ENCODE measurements at places on chromosomes 16 and 17.

DNA sequence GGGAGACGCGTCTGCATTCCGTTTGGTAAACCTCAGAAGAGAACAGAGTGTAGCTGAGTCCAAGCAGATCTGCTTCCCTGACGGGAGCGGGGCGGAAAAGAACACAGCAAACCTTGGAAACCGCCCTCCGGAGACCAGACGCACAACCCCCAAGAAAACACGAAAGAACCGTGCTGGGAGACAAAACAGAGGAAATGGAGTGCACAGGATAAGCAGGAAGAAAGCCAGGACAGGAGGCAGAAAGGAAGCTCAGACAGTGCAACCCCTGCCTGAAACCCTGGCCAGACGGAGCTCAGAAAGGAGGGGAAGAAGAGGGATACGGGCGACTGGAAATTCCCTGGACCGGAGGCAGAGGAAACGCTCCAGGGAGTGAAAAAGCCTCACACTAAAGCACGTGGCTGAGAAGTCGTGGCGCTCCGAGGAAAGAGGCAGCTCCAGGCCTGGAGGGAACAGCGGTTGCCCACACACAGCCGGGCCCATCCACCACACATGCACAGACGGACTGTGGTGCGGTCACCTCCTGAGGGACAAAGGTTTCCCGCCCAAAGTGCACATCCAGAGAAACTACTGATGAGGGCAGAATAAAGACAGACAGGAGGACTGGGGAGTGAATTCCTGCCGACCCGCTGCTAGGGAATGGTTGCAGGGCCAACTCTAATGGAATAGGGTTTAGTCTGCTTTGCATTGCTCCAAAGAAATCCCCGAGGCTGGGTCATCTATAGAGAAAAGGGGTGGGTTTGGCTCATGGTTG lies 10.2 kb downstream of the DPEP1 start:
- no peak for DNase-seq

DNA sequence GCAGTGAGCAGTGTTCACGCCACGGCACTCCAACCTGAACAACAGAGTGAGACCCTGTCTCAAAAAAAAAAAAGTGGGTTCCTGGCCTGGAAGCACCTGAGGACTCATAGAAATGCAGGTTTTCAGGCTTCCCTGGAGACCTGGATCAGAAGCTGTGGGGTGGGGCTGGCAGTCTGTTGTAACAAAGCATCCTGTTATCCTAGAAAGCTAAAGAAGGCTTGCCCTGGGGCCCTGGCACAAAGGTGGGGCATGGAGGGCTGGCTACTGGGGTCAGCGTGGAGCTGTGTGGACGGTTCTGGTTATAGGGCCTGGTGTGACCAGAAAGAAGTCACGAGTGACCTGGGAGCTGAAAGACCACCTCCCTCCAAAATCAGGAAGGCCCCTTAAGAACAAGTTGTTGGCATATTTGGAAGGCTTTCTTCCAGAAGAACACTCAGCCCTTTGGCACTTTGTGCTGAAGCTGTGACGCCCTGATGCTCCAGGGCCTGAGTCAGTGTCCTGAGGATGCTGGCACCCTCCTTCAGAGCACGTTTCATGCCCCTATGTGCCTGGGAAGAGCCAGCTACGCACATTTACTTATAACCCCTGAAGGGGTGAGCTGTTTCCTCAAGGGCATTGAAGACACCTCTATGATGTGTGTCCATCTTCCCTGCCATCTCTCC lies 6.2 kb downstream of the CRISPLD2 start:
- DNase-seq: no peak

GRCh38 chr16:4831616-4832015 lies 15.5 kb downstream of the GLYR1 start:
- no peak for DNase-seq

DNA sequence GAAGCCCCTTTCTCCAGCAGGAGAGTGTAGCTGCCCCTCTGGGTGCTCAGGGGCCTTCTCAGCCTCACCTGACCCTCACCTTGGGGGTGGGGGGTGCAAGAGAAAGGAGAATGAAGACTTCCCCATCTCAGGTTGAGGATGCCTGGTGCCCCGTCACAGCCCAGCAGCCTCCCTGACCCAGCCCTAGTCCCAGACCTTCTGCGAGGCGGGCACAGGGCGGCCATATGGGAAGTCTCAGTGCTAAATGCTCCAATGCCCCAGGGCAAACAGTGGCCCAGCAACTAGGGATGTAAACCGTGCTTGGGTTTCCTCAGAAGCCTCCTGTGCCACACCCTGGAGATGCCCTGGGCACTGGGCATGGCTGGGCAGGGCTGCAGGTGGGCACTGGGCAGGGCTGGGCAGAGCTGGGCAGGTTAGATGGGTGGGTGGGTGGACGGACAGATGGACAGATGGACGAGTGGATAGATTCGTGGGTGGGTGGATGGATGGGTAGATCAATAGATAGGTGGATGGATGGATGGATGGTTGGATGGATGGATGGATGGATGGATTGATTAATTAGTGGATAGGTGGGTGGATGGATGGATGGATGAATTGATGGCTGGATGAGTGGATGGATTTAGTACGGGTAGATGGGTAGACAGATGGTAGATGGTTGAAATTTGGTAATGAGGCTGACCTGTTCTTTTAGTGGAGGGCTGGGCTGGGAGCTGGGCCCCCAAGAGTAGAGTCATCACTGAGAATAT lies 16.8 kb downstream of the TPSD1 start:
- no peak for DNase-seq

DNA sequence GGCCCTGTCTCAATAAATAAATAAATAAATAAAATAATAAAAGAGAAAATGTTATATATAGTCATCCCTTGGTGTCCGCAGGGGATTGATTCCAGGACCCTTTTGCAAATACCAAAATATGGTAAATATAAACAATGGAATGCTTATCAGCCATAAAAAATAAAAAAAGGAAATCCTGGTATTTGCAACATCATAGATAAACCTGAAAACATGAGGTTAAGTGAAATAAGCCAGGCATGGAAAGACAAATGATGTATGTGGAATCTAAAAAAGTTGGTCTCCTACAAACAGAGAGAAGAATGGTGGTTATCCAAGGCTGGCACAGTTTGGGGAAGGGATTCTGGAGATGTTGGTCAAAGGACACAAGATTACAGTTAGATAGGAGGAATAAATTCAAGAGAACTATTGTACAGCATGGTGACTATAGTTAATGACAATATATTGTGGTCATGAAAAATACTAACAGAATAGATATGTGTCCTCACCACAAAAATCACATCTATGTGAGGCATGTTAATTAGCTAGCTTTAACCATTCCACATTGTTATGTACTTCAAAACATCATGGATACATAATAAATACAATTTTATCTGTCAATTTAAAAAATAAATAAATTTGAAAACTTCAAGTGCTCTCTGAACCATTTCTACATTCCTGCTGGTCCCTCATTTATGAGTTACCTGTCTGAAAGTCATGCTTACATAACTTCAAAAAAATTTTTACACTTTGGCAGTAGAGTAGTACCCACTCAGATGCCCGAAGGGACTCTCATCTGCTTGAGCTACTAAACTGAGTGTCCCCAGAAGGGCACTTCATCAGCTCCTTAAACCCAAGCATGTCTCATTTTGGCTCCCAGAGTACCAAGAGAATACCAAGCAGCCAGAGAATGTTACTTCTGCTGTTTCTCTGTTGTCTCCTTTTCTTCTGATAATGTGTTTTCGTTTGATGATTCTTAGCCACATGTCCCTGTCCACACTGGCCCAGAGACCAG lies 26.6 kb downstream of the N4BP1 start:
- DNase-seq: no peak

DNA sequence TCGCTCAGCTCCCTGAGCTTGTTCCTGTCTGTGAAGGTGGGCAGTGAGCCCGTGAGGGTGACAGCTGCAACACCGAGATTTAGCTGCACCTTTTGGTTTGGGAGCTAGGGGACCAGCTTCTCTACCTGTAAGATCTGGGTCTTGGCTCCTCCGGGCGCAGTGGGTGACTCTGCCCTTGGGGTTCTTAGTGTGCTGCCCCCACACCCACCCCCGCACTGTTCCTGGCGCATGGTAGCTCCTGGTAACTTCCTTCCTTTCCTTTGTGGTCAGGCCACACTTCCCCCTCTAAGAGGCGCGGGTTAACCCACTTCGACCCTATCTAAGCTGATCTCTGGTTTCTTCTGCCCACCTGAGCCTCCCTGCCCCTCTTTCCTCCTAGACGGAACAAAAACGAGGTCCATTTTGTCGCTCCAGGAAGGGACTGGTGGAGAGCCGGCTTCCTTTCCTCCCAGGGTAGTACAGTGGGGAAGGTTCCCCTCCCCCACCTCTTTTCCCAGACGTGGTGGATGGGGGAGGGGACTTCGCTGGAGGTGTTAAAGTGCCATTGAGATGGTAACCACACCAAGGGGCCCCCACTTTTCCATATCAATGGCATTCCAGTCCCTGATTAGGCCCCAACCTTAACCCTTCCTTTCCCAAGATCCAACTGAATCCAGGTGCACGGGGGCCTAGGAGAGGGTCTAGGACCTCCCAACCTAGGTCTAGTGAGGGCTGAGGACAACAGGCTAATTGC lies 4.6 kb upstream of the CLDN9 start:
- DNase-seq: no peak

GRCh38 chr17:16878606-16879005 lies 93.3 kb downstream of the TNFRSF13B start:
- no peak for DNase-seq

GRCh38 chr17:292531-293382 lies 59.9 kb downstream of the RPH3AL start:
- no peak for DNase-seq

DNA sequence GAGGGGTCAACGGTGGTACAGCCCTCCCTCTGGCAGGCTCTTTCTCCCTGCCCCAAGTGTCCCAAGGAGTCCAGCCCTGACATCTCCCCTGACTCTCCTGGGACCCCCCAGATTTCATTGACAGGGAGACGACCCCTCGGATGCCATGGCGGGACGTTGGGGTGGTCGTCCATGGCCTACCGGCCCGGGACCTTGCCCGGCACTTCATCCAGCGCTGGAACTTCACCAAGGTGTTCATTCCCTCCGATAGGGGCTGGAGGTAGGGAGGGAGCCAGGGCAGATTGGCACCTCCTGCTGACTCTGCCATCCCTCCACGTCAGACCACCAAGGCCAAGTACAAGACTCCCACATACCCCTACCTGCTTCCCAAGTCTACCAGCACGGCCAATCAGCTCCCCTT lies 9.9 kb downstream of the PLD2 start:
- no peak for DNase-seq

- no peak for DNase-seq
These were observed 62.4 kb downstream of the CDH11 start for GRCh38 chr16:65059406-65059980.

DNA sequence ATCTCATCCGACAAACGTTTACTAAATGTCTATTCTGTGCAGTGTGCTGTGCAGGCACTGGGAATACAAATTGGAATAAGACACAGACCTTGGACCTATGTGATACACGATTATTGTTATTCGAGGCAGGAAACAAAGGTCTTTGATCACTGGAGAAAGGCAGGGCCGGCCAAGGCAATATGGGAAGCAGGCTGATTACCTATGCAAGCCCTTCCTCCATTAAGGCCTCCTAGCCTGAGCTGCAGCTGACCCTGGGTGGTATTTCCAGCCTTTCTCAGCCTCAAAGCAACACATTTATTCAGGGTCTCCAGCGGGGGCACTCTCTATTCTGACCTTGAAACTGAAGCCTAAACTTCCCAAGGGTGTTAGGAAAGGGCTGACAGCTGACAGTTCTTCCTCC lies 13.4 kb downstream of the ST6GALNAC1 start:
- no peak for DNase-seq

DNA sequence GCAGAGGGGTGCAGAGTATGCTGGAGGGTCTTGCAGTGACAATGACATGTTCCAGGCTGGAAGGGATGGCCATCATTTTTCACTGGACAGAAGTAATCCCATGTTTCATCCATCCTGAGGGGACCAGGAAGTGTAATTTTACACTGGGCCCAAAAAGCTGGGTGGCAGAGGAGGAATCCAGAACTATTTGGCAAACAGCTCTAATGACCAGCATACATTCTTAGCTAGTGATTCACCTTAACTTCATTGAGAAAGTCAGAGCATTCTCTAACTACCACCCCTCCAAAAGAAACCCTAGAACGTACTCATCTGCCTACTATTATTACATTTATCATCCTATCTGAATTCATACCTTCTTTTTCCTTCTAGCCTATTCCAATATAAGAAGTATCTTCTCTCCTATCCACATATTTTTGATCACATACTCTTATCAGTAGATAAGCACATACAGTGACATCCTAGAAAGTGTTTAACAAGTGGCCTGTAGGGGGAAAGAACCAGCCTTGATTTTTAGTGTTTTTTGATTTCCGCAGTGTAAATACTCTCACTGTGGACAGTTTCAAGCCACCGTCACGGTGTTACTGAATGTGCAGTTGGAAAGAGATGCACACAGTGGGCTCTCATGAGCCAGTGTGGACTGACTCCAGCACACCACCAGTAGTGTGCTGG lies 118.1 kb downstream of the FTO start:
- peak; percentile 29 for DNase-seq

DNA sequence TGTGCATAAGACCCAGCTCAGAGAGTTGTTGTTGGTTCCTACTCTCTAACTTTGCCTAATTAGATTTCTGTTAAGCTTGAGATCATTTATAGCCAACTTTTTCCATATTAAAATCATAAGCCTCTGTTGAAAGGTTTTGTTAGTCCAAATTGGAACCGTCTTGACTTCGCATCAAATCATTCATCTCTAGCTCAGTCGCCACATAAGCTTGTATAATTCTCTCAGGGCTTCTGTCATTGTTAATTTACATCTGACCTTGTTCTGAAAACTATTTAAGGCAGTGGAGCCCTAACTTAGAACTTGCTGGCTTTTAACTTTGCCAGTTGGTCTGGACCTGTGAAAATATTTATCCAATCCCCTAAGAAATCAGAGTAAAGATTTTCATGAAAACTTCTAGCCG lies 107.2 kb downstream of the PITPNC1 start:
- no peak for DNase-seq

DNA sequence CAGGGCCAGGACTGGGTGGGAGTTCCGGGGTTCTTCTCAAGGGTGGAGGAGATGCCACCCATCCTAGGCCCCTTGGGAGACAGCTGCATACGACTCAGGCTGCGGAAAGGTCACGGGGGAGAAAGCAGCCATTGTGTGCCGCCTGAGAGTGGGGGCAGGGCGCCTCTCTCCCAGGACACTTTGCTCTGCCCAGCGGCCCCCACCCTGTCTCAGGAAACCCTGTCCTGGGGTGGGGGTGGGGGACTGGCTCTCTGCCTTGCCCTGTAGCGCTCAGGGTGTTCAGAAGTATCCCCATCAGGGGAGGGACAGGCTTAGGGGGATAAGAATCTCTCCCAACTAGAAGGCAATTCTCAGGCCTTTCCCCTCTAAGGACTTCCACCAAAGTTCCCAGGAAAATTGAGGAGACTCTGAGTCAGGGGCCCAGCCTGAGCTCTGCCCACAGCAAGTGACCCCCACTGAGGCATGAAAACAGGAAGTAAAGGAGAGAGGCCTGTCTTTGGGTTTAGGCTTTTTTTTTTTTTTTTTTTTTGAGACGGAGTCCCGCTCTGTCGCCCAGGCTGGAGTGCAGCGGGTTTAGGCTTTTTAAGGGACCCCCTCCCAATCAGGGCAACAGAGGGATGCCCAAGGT lies 4.9 kb downstream of the GIT1 start:
- no peak for DNase-seq
